ENCODE measurements at places on chromosomes 7 and 10.

- no peak for DNase-seq
Measured at GRCh38 chr7:14275356-14275755, 285.9 kb upstream of the ETV1 start.

DNA sequence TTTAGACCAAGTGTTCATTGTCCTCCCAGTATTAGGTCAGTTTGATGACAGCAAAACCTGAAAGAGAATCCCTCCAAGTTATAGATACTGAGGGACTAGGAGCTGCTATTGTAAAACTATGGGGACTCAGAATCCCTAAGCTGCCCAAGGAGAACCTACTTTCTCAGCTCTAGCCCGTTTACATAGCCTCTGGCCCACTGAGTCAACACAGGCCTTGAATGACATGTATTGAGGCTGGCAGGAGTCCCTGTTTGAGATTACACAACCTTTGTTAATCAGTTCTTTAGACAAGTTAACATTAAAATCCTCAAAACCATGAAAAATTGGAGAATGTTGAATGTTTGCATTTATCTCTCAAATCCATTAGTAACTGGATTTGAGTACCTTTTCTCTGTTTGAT is 1079.0 kb downstream of the KCNMA1 start:
- no peak for DNase-seq

GRCh38 chr10:35259769-35260397 is 76.4 kb upstream of the CCNY start:
- DNase-seq = no peak

GRCh38 chr10:48627984-48628609 is 23.2 kb upstream of the ARHGAP22 start:
- no peak for DNase-seq

DNA sequence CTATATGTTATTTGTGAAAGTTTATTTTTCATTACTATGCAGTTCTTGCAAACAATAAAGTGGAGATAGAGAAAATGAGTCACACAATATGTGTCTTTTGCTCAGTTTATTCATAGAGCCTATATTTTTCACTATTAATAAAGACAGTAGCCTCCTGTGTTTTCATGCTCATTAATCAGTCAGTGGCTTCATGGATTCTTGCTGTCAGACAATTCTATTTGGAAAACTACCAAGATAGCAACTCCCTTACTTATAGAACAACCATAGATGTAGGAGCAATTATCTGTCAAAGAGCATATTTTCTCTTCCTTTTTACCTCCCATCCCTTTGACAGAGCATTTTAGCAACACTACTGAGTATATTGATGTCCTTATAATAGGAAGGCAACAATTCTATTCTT is 132.7 kb upstream of the CALCR start:
- DNase-seq = no peak

DNA sequence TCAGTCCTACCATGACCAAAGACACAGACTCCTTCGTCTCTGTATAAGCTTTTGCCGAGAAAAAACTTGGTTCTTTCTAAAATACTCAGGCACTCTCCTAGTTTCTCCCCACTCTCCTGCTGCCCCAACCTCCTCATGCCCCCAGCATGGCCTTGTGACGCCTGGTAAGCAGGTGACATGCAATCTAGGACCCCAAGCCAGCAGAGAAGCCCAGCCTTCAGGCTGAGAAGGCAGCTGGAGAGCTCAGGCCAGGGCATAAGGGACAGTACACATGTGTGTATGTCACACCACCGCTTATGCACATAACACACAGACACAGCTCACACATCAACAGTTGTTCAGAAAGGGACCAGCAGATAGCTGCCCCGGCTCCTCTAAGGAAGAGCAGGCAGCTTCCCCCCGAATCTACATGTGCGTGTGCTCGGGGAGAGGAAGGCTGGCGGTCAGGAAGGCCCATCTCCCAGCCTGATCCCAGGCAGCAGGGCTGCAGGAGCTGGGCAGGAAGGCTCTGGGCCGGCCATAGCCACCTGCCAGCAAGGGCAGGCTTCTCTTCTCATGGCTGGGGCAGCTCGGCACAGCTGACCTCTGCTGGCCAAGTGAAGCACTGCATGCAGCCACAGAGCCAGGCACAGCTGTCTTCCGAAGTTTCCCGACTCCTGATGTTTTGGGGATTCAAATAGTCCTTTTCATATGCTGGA is 8.5 kb downstream of the DDX56 start:
- DNase-seq = peak; percentile 3

GRCh38 chr7:88546808-88547207 is 212.7 kb upstream of the ZNF804B start:
- DNase-seq = no peak
